NCI-H82 (cell line): ENCODE measurements at places on chromosomes 4 and X.

DNA sequence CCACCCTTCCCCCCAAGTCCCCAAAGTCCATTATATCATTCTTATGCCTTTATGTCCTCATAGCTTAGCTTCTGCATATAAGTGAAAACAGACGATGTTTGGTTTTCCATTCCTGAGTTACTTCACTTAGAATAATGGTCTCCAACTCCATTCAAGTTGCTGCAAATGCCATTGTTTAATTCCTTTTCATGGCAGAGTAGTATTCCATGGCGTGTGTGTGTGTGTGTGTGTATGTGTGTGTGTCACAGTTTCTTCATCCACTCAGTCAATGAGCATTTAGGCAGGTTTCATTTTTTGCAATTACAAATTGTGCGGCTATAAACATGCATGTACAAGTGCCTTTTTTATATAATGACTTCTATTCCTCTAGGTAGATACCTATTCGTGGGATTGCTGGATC is 107.5 kb upstream of the GALNT7 start:
- DNase-seq = no peak

- DNase-seq = no peak
Observed at GRCh38 chrX:71622032-71622575, 3.8 kb upstream of the CXCR3 start.

- no peak for DNase-seq
Observed at GRCh38 chr4:1475277-1476139, 69.3 kb upstream of the NKX1-1 start.

DNA sequence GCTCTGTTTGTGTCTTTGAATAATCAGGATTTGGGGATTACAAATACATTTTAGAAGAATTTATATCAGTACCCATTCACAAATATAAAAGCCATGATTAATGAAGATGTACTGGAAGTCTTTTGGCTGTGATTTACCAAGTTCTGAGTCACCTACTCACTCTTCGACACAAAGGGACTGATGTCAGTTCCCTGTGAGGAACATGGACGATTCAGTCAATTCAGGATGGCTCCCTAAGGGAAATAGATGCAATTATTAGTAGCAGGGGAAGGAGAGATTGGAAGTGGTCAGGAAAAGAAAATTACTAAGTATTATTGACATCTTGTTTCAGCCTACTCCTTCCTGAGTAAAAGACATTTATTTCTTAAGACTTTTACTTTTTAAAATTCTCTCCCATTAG is 550.7 kb upstream of the SLIT2 start:
- DNase-seq = no peak

- DNase-seq = no peak
Observed at GRCh38 chrX:103783196-103783595, 6.6 kb downstream of the PLP1 start.

- no peak for DNase-seq
Observed at GRCh38 chr4:164203476-164203875, 550.5 kb upstream of the SMIM31 start.

GRCh38 chrX:49171752-49172279 is at the start of gene PLP2:
PLP2 (plus strand) TSS chrX:49171898; CDS start chrX:49172001, 103 bp downstream.
- DNase-seq = peak; percentile 70
